ENCODE measurements at places on chromosomes 7 and 10. TPM values are rescaled to one million over a fixed set of nuclear protein-coding genes. Genes with fewer than 3 reads are reported as not detected.
A peak's percentile ranks its signal among the peaks of the same experiment; 100 is the strongest.

The ZNF777 gene
- 6.6 TPM for total RNA-seq

The BBIP1 gene
- 19.7 TPM for total RNA-seq

The FMC1 gene
- total RNA-seq = 16.6 TPM

The DNAJC2 gene
- 21.9 TPM for total RNA-seq

The SH2D4B gene
- not detected for total RNA-seq

The COL13A1 gene
- total RNA-seq = 2.9 TPM

The SUN3 gene
- not detected for total RNA-seq

- no peaks in the 10 kb centered on the region for H3K36me3 ChIP-seq
- peak; percentile 92 for DNase-seq
- H3K4me3 ChIP-seq = peak overlapping the region; percentile 97
- peaks cover 33% of the 10 kb centered on the region for H3K4me1 ChIP-seq
- no peaks in the 10 kb centered on the region for H3K27me3 ChIP-seq
Measured at GRCh38 chr10:102917314-102917961, 656 bp upstream of the CNNM2 start.

- no peaks in the 10 kb centered on the region for H3K27me3 ChIP-seq
- DNase-seq = no peak
- peaks cover 37% of the 10 kb centered on the region for H3K4me1 ChIP-seq
Measured at GRCh38 chr10:119270762-119271366, 63.5 kb downstream of the GRK5 start.

DNA sequence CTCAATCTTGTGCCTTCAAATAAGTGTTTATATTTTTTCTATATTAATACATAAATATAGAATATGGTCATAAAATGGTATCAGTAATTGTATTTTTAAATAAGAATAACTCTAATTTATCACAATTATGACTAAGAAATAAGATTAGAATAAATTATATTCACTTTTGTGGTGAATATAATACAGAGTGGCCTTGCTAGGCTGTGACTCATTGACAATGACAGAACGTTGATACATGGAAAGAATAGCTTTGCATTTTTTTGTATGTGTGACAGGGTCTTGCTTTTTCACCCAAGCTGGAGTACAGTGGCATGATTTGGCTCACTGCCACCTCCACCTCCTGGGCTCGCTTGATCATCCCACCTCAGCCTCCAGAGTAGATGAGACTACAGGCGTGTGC lies 47.8 kb upstream of the PCLO start:
- H3K27me3 ChIP-seq = no peaks in the 10 kb centered on the region
- no peak overlapping the region for H3K27ac ChIP-seq
- DNase-seq = no peak
- no peaks in the 10 kb centered on the region for H3K4me1 ChIP-seq
- H3K4me3 ChIP-seq = no peak overlapping the region

- no peaks in the 10 kb centered on the region for H3K27me3 ChIP-seq
- H3K36me3 ChIP-seq = no peaks in the 10 kb centered on the region
- H3K27ac ChIP-seq = no peak overlapping the region
- H3K4me3 ChIP-seq = no peak overlapping the region
- no peaks in the 10 kb centered on the region for H3K4me1 ChIP-seq
Measured at GRCh38 chr7:118003476-118003875, 130.2 kb upstream of the CTTNBP2 start.

- H3K27me3 ChIP-seq = no peaks in the 10 kb centered on the region
- H3K4me3 ChIP-seq = no peak overlapping the region
- H3K36me3 ChIP-seq = no peaks in the 10 kb centered on the region
- DNase-seq = no peak
Measured at GRCh38 chr7:101420436-101420835, 57.8 kb downstream of the COL26A1 start.

GRCh38 chr7:36942955-36943354 lies 218.7 kb upstream of the AOAH start:
- DNase-seq = no peak
- H3K4me3 ChIP-seq = no peak overlapping the region
- no peaks in the 10 kb centered on the region for H3K36me3 ChIP-seq
- no peaks in the 10 kb centered on the region for H3K4me1 ChIP-seq
- H3K27me3 ChIP-seq = no peaks in the 10 kb centered on the region

- no peaks in the 10 kb centered on the region for H3K27me3 ChIP-seq
- H3K4me3 ChIP-seq = no peak overlapping the region
- no peak overlapping the region for H3K27ac ChIP-seq
- H3K4me1 ChIP-seq = no peaks in the 10 kb centered on the region
Measured at GRCh38 chr7:117145333-117145732, 177.5 kb downstream of the WNT2 start.

- peaks cover 31% of the 10 kb centered on the region for H3K4me1 ChIP-seq
- H3K4me3 ChIP-seq = no peak overlapping the region
- peak; percentile 87 for DNase-seq
- H3K36me3 ChIP-seq = no peaks in the 10 kb centered on the region
Measured at GRCh38 chr10:3886191-3886590, 101.2 kb upstream of the KLF6 start.

DNA sequence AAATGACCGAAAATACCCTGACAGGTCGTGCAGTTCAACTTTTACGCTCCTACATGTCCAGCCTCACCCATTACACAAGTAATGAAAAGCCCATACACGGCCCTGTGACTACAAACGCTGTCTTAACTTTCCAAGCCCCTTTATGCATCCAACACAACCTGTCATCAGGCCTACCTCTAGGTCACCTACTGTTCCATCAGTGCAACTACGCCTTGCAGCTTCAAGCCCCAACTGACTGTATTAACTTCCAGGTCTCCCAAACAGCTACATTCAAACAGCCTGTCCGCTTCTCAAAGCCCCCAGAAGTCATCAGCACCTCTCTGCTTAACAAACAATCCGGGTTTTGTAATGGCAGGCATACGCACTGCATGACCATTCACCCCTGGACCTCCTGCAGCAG lies 19.2 kb downstream of the ZNF107 start:
- no peaks in the 10 kb centered on the region for H3K27me3 ChIP-seq
- no peak overlapping the region for H3K4me3 ChIP-seq
- no peaks in the 10 kb centered on the region for H3K4me1 ChIP-seq

- H3K36me3 ChIP-seq = no peaks in the 10 kb centered on the region
- H3K4me1 ChIP-seq = no peaks in the 10 kb centered on the region
- H3K27me3 ChIP-seq = no peaks in the 10 kb centered on the region
- no peak overlapping the region for H3K4me3 ChIP-seq
Measured at GRCh38 chr10:10730471-10731043, 287.1 kb upstream of the CELF2 start.

DNA sequence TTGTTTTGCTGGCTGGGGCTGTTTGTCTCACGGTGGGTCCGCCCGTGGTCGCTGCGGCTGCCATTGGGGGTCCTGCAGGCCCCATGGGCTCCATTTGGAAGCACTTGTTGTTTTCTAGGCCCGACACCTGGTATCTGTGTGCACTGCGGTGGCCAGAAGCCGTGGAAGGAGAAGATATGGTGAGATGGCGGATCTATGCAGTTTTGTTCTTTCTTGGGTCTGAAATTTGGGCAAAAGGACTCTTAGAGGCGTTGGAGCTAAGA lies 109.5 kb upstream of the SHH start:
- H3K4me1 ChIP-seq = no peaks in the 10 kb centered on the region
- no peak for DNase-seq
- no peak overlapping the region for H3K27ac ChIP-seq
- no peaks in the 10 kb centered on the region for H3K36me3 ChIP-seq

All from sigmoid colon (tissue), 7 donors.